ENCODE measurements at places on chromosomes 16 and 17. TPM values are rescaled to one million over a fixed set of nuclear protein-coding genes. Genes with fewer than 3 reads are reported as not detected.

GRCh38 chr16:66511602-66512271, 38.2 kb downstream of the TK2 start:
- DNase-seq, result peak; percentile 97

DNA sequence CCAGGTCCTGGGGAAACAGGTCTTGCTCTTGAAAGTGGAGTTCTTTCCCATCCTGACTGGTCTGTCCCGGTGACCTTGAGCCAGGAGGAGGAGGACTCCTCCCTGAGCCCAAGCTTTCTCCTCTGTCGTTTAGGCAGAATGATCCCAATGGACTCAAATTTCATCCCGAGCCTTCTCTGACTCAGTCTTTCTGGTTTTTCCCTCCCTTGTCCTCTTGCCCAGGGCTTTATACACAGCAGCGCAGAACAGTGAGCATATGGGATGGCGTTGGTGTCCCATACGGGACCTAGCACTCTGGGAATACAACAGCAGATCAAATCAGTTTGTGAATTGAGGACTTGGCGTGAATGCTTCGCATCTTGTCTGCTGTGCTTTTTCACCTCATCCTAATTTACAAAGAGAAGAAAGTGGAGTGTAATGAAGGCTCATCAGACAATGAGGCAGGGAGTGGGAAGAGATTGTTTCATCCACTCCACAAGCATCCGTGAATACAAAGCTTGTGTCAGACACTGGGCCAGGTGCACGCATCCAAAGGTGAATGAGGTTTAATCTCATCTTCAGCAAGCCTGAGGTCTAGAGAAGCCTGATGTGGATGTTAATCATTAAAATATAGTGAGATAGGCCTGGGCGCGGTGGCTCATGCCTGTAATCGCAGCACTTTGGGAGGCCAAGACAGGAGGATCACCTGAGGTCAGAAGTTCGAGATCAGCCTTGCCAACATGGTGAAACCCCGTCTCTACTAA, 1.1 kb upstream of the XYLT1 start:
- no peak for DNase-seq

DNA sequence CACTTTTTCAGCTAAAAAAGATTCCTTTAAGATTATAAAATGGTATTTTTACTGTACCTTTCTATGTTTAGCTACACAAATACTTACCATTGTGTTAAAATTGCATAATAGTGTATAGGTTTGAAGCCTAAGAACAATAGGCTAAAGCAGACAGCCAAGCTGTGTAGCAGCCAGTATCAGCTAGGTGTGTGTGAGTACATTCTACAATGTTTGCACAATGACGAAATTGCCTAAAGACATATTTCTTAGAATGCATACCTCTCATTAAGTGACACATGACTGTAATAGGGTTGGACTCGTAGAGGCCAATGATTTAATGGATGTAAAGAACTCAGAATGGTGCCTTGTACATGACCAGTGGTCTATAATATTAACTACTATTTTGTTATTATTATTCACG, 1.9 kb upstream of the MT1B start:
- no peak for DNase-seq

DNA sequence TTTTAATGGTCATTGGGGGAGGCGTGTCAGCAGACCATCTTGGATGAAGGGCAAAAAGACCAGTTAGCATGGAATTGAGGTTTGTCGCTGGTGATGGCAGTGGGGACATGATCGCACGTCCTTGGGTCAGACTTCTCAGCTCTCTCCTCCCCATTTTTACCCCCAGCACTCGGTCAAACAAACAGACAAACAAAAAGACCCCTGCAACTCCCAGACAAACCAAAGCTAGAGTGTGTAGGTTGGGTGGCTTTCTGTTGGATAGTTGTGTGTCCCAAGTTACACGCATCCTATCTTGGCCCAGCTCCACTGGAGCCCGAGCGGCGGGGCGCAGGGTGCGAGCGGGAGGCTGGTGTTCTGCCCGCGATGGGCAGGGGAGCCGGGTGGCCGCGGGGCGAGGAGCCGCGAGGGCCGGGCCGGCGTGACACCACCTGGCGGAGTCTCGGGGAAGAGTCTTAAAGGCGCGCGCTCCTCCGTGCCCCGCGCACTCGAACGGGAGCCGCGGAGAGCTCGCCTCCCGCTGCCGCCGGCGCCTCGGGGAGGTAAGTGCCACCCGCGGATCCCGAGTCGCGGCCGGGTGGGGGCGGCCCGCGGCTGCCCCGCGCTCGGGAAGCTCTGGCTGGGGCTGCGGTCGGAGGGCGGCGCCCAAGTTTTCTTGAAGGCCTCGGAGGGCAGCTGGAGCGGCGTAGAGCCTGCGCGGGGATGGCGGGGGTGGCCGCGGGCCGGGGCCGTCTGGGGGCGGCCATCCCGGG, 18.5 kb upstream of the NTN1 start:
- no peak for DNase-seq

- no peak for DNase-seq
Measured at GRCh38 chr16:29925105-29925756, 795 bp downstream of the KCTD13 start.

GRCh38 chr16:2977440-2977839, 2.8 kb downstream of the PKMYT1 start:
- DNase-seq, result no peak

- DNase-seq, result no peak
Measured at GRCh38 chr16:15754821-15755534, 101.8 kb downstream of the MYH11 start.

DNA sequence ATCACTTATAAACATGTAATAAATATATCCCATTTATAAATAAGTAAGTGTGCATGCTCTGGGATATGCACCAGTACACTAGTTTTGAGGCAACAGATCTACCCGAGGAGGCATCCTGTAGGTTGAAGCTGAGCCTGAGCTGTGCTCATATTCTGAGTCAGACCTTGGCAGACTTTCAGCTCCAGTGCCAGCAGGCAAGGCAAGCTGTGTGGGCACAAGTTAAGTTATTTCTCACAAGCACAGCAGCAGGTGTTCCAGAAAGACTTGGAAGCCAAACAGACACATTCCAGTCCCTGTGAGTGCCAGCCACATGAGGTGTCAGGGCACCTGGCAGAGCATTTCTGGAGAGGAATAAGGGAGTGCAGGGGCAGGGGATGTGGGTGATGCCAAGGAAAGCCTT, 1.3 kb upstream of the CLEC19A start:
- peak; percentile 18 for DNase-seq

- DNase-seq, result no peak
Measured at GRCh38 chr17:76075364-76076145, 974 bp downstream of the GALR2 start.

DNA sequence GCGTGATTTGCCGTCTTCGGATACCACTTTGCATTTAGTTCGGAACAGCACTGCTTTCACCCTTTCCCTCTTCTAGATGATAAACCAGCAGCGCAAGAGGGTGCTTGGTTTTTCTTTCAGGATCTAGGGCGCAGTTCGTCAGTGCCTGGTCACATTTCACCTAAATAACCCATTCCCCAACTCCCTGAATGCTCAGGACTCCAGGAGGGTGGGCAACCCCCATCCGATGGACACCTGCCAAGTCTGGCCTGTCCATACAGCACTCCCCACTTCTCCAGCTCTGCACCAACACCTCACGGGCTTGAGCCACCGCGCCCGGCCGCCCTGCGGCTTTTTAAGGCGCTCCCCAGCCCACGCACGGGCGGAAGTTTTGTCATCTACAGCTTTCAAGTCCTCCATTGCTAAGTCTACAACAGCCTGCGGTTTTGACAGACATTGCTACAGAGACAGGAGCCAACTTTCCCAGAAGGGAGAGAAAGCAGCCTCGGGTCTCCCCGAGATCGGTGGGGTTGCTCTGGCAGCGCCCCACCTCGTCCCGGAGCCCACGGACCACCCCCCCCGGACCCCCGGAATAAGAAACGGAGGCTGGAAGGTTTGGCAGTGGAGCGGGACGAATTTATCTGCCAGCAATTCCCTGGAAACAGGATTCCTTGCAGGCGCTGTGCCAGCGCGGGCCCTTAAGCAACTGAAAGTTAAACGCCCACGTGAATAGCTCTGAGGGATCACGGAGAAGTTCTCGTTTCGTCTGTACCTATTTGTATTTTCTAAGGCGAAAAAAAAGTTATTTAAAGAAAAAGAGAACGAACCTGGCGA, 38.6 kb upstream of the SLFN13 start:
- DNase-seq, result no peak

- DNase-seq, result no peak
Measured at GRCh38 chr17:57750895-57751294, 5.8 kb upstream of the CCDC182 start.

DNA sequence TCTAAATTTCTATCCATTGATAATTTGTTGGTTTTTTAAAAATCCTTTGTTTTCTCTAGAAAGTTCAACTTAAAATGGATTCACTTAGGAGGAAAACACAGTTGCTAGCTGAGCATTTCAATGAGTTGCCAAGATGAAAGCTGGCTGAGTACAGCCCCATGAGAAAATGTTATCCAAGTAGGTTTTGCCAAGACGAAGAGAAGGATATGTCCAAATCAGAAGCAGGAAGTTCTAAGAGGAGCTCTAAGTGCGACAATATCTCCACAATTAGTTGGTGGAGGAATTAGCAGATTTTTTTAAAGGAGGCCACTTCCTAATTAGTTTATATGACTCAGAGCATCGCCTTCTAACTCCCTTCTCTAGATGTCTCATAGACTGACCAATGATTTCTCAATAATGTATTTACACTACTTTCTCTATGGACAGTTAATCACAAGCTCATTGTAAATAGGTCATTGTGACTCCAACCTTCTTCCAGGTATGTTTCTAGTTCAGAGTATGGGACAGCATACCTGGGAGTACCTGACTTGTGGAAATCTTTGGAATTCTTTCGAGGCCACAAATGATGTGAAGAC, 873.3 kb upstream of the SOX9 start:
- DNase-seq, result no peak

- DNase-seq, result no peak
Measured at GRCh38 chr16:64996641-64997040, 125.2 kb downstream of the CDH11 start.

- no peak for DNase-seq
Measured at GRCh38 chr16:19137201-19138128, 23.7 kb downstream of the ITPRIPL2 start.

- no peak for DNase-seq
Measured at GRCh38 chr17:67970783-67971182, 25.5 kb downstream of the C17orf58 start.

GRCh38 chr17:28474111-28474531, 677 bp downstream of the SLC13A2 start:
- no peak for DNase-seq

DNA sequence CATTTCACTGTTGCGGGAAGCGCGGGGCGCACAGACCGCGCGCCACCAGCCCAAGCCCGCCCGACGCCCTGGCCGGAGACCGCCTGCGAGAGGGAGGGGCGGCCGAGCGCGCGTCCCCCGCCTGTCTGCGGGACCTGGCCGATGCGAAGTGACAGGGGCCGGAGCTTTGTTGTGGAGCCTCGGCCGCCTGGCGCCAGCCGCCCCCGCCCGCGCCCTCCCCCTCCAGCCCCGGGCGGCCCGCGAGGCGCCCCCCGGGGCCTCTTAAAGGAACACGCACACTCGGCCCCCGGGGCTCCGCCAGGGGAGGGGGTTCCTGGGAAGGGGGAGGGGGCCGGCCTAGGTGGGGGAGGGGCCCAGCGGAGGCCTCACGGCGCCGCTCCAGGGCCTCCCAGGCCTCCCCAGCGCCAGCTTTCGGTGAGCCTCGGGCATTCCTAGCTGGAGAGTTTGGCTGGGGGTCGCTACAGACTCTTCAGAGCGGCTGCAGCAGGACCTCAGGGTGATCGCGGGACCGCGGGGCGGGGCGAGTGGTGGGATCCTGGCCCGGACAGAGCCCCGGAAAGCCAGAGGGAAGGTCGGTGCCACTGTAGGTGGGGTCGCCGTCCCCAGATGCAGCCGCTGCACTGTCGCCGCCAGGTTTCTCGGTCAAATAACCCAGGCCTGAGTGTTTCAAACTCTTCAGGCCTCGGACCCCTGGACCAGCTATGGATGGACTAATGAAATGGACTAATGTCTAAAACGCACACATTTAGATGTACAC, 2.4 kb upstream of the TBX2 start:
- DNase-seq, result no peak

DNA sequence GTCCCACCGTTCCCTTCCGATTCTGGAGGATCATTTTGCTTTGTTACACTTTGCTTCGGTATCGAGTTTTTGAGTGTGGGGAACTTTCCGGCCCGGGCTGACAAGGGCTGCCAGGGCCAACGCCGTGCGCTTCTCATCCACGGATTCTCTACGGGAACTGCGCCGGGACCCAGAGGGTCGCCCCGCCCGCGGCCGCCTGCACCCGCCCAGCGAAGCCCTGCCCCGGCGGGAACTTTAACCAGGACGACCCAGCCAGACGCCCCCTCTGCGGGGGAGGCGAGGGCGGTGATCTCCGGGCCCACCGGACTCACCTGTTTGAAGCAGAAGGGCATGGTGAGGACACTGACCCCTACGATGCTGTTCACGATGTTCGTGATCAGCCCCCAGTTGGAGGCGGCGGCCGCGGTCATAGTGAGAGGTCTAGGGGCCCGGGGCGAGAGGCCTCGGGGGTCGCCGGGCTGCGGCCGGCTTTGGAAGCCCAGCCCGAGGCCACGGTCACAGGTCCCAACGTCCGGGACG, 536 bp downstream of the SLC38A10 start:
- no peak for DNase-seq

The TSNAXIP1 gene
- 0.52 TPM for total RNA-seq

The NKD1 gene
- total RNA-seq, result not detected

The PRR15L gene
- total RNA-seq, result 3.5 TPM

The KRTAP4-9 gene
- total RNA-seq, result 0.58 TPM

The MPO gene
- total RNA-seq, result not detected

The ADAP2 gene
- 5.1 TPM for total RNA-seq

Measured in epithelial cell of proximal tubule (primary cell).